Ovary (tissue), 10 donors: ENCODE measurements at places on chromosomes 11 and 22. TPM values are rescaled to one million over a fixed set of nuclear protein-coding genes. Genes with fewer than 3 reads are reported as not detected.
A peak's percentile ranks its signal among the peaks of the same experiment; 100 is the strongest.

- H3K27me3 ChIP-seq, result no peaks in the 10 kb centered on the region
- no peak for DNase-seq
- peaks cover 2% of the 10 kb centered on the region for H3K4me1 ChIP-seq
- H3K4me3 ChIP-seq, result no peak overlapping the region
- no peaks in the 10 kb centered on the region for H3K36me3 ChIP-seq
Measured at GRCh38 chr11:19766206-19766605, 53.6 kb downstream of the NAV2 start.

- H3K4me1 ChIP-seq, result no peaks in the 10 kb centered on the region
- no peaks in the 10 kb centered on the region for H3K27me3 ChIP-seq
- no peak overlapping the region for H3K27ac ChIP-seq
- no peak for DNase-seq
Measured at GRCh38 chr11:58596621-58597020, 17.8 kb downstream of the ZFP91 start.

DNA sequence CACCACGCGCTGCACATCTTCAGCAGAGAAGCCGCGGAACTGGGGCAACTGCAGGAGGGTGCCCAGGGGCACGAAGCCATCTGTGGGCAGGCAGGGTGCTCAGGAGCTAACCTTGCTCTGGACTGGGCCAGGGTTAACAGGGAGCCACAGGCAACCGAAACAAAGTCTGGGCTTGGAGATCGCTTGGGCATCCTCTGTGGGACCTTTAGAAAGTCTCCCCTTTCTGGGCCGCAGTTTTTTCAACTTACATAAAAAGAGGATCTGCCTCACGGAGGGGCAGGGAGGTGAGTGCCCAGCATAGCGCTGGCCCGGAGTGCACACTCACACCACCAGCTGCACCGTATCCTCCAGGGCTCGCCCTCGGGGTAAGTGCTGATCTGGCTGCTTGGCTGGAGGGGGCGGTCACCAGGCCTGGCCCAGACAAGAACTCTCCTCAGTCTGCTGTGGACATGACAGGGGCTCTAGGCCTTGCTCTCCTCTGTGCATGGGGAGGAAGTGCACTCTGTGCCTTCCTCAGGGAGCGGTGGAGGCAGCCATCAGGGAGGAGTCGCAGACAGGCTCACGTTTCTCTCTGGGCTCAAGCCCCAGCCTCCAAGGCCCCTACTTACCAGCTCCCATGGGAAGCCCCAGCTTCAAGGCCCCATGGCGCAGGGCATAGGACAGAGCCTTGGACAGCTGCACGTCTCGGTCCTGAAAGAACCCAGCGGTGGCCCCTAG, 937 bp downstream of the TRPT1 start:
- peaks cover 23% of the 10 kb centered on the region for H3K4me1 ChIP-seq
- H3K27me3 ChIP-seq, result no peaks in the 10 kb centered on the region
- peak overlapping the region; percentile 64 for H3K4me3 ChIP-seq
- peak overlapping the region; percentile 52 for H3K27ac ChIP-seq

DNA sequence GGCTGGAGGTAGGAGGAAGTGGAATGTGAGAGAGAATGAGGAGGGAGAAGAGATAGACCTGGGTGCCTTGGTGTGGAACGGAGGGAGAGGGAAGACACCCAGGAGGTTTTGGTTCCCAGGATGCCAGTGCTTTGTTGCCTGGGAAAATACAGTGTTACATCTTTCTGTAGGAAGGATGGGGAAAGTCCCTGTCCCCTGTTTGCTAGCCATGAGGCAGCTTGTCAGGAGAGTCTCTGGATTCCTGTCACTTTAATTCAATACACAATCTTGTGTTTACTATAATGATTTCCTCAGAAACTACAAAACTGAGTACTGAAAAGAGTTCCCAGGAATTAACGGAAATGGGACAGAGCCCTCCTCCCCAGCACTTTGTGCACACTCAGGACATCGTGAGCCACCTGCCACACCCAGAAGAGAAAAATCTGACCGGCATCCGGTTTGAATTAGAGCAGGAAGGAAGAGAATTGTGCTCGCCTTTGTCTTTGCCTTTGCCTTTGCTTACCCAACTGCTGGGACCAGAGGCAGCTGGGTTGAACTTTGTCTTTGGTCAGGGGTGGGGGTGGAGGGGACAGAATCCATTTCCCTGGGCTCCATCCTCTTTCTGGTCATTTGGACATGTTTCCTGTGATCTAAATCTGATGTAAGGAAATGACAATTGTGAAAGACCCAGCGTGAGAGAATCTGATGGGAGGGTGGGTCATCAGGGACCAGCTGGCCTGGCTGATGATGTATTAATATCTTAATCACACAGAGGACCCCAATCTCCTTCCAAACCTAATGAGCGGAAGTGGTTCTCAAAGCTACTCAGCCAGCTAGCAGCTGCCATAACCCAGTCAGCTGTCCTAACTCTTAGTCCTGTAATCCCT, 1.3 kb upstream of the LIMK2 start:
- no peaks in the 10 kb centered on the region for H3K27me3 ChIP-seq
- DNase-seq, result no peak
- H3K4me1 ChIP-seq, result peaks cover 5% of the 10 kb centered on the region

GRCh38 chr22:19350476-19350859, 58.9 kb upstream of the CLTCL1 start:
- DNase-seq, result no peak
- no peaks in the 10 kb centered on the region for H3K4me1 ChIP-seq
- no peak overlapping the region for H3K4me3 ChIP-seq
- peaks cover 2% of the 10 kb centered on the region for H3K36me3 ChIP-seq
- no peaks in the 10 kb centered on the region for H3K27me3 ChIP-seq
- no peak overlapping the region for H3K27ac ChIP-seq

- no peaks in the 10 kb centered on the region for H3K27me3 ChIP-seq
- H3K4me1 ChIP-seq, result no peaks in the 10 kb centered on the region
- no peaks in the 10 kb centered on the region for H3K36me3 ChIP-seq
- DNase-seq, result no peak
- H3K27ac ChIP-seq, result no peak overlapping the region
Measured at GRCh38 chr22:28791841-28792490, 8.4 kb downstream of the XBP1 start.

GRCh38 chr22:31872209-31872608, 72.1 kb upstream of the YWHAH start:
- no peak overlapping the region for H3K27ac ChIP-seq
- H3K36me3 ChIP-seq, result no peaks in the 10 kb centered on the region
- H3K27me3 ChIP-seq, result no peaks in the 10 kb centered on the region
- H3K4me1 ChIP-seq, result no peaks in the 10 kb centered on the region

DNA sequence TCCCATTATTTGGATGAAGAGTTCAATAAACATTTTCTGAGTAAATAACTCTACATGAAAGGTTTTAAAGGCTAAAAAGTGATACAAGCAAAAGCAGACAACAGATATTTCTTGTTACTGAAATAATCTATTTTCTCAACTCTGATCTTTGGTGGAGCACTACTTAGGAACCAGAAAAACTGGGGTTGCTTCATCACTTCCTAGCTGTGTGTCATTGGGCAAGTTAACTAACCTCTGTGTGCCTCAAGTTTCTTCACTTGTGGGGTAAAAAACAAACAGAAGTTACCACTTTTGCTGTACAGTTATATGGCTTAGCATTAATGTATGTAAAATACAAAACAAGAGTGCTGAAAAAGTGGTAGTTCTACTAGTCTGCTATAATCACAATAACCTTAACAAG, 5.6 kb downstream of the MAPK1 start:
- peaks cover 15% of the 10 kb centered on the region for H3K4me1 ChIP-seq
- no peak overlapping the region for H3K27ac ChIP-seq
- H3K36me3 ChIP-seq, result no peaks in the 10 kb centered on the region

DNA sequence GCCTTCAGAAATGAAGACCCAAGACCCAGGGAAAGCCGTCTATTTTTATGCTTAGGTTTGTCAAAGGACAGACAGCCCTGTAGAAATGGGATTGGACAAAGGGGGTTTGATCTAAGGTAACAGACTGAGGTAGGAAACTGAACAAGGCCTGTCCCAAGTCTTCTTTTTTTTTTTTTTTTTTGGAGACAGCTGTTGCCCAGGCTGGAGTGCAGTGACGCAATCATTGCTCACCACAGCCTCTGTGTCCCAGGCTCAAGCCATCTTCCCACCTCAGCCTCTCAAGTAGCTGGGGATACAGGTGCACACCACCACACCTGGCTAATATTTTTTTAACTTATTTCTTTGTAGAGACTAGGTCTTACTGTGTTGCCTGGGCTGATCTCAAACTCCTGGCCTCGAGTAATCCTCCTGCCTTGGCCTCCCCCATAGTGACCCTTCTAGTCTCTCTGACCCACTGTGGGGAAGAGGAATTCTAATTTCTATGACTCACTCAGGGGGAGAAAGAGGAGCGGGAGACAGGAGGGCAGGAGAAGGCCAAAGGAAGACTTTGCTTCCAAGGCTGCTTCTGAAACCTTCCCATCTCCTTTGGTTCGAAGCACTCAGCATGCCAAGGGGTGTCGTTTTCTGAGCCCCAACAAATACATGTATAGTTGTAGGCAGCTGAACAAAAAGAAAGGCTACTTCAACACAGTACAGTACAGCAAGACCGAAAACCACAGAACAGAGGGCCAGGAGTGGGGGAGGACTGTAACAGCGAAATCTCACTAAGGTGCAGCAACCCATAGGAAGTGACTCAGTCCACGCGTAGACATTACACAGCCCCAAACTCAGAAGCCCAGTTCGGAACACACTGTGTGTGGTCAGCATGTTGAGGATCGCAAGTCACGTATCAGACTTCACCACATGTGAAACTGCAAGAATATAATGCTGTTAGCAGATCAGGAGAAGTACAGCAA, 872 bp downstream of the TMA7B start:
- no peaks in the 10 kb centered on the region for H3K27me3 ChIP-seq
- no peak overlapping the region for H3K27ac ChIP-seq
- H3K36me3 ChIP-seq, result no peaks in the 10 kb centered on the region
- no peak for DNase-seq
- H3K4me3 ChIP-seq, result no peak overlapping the region
- no peaks in the 10 kb centered on the region for H3K4me1 ChIP-seq

DNA sequence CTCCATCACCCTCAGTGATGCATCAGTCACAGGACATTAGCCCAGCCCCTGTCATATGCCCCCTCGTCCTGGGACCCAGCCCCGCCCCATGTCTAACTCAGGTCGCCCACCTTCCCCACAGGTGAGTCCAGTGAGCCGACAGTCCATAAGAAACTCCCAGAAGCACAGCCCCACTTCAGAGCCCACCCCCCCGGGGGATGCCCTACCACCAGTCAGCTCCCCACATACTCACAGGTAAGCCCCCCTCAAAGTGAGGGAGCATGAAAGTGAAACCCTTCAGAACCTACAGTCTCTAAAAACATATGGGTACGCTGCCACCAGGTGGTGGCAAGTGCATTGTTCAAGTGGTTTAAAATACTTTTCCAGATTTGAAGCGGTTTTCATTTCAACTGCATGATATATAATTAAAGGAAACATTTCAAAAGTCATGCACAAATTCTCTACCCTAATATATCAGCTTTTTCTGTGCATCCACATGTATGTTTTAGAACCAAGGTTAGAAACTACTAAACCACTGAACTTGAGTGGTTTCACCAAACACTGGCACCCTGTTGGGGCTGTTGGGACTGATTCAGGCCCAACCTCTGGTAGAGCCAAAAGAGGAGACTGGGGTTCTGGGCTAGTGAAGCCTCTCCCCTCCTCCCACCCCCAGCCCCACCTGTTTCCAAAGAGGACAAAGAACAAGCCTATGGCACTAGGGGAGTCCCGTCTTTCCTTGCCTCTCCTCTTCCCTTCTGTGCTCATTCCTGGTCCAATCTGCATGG, 17.3 kb downstream of the EPS8L2 start:
- peak; percentile 38 for DNase-seq
- no peaks in the 10 kb centered on the region for H3K27me3 ChIP-seq
- no peak overlapping the region for H3K4me3 ChIP-seq
- H3K27ac ChIP-seq, result no peak overlapping the region
- H3K4me1 ChIP-seq, result peaks cover 21% of the 10 kb centered on the region

DNA sequence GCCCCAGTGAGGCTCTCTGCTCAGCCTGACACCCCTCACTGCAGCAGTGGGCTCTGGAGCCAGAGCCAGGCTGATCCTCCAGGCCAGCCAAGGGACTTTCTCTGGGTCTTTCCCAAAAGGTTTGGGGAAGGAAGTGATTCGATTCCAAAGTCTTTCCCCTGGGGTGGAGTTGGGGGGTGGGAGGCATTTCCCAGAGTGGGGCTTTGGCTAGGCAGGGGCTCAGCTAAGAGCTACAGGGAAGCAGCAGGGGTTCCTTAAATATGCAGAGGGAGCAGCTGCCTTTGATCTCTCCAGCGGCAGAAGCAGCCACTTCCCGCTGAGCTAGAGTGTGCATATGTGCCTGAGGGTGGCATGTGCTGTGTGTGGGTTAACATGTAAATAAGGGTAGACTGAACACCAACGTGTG, 192.9 kb downstream of the INSC start:
- H3K27ac ChIP-seq, result no peak overlapping the region
- DNase-seq, result no peak
- no peaks in the 10 kb centered on the region for H3K36me3 ChIP-seq
- no peaks in the 10 kb centered on the region for H3K4me1 ChIP-seq
- H3K27me3 ChIP-seq, result no peaks in the 10 kb centered on the region
- H3K4me3 ChIP-seq, result no peak overlapping the region

DNA sequence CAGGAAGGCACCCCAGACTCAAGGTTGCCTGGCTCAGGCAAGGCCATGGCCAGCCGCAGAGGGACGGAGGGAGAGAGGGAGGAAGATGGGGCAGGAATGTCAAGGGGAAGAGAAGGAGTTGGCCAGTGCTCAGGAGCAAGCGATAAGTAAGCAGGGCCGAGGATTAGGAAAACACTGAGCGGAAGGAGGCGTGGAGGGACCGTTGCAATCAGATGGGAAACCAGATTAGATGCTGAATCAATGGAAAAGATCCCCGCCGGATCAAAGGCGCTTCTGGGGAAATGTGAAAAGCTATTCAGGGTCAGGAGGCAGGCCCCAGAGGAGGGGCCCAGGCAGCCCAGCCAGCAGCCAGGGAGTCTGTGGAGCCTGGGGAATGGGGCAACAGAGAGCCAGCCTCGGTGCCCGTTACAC, 26.6 kb upstream of the MYEOV start:
- no peaks in the 10 kb centered on the region for H3K27me3 ChIP-seq
- no peaks in the 10 kb centered on the region for H3K36me3 ChIP-seq
- DNase-seq, result no peak
- no peak overlapping the region for H3K4me3 ChIP-seq
- H3K27ac ChIP-seq, result no peak overlapping the region
- no peaks in the 10 kb centered on the region for H3K4me1 ChIP-seq

The C22orf31 gene
- total RNA-seq, result 0.35 TPM

The ST14 gene
- total RNA-seq, result 4.9 TPM

The OR8D4 gene
- 0.24 TPM for total RNA-seq

The UBE2L3 gene
- total RNA-seq, result 39.9 TPM

The FOLR2 gene
- 14.1 TPM for total RNA-seq

The OR2AT4 gene
- not detected for total RNA-seq

The RIMBP3C gene
- total RNA-seq, result not detected

The IFITM10 gene
- total RNA-seq, result 1.1 TPM

The CYP2D6 gene
- total RNA-seq, result 0.73 TPM

The OR4S2 gene
- not detected for total RNA-seq

The OR52E8 gene
- total RNA-seq, result not detected
